ENCODE measurements at places on chromosomes 16 and 17. TPM values are rescaled to one million over a fixed set of nuclear protein-coding genes. Genes with fewer than 3 reads are reported as not detected.

The C16orf96 gene
- not detected for total RNA-seq

DNA sequence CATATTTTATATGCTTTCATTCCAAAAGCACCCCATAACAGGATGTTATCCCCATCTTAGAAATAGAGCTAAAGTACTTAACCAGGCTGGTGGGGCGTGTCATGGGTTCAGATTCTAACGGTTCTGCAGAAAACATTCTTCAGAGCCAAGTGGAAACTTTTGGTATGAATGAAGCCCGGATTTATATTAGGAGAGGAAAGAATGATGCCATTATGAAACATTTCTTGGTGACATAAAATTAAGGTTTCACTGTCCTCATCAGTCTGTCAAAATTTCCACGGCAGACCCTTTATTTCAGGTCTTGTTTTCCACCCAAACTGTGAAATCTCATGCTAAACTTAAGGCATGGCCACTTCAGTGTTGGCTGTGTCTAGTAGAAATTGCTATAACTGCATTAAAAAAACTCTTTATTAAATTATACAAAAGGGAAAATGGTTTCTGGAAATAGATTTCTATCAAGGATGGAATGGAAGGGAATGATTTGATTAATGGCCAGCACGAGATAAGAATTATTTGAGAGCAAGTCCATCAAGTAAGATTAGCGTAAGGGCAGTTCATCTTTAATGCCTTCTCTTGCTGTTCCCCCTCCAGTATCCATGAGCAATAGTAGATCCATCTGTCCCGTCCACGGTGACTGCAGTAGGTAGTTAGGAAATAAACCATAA, 11.7 kb downstream of the PRKCA start:
- DNase-seq, result no peak

DNA sequence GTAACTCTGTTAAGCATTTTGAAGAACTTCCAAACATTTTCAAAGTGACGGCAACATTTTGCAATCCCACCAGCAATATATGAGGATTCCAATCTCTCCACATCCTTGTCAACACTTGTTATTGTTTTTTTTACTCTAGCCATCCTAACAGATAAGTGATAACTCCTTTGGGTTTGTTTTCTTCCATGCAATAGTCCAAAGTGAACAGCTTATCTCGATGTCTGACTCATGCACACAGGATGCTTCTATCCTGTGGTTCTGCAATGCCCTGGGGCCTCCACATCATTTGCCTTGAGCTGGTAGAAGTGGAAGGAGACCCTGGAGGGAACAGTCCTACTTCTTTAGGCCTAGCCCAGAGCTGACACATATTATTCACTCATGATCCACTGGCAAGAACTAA, 13.0 kb downstream of the TLE7 start:
- DNase-seq, result no peak

DNA sequence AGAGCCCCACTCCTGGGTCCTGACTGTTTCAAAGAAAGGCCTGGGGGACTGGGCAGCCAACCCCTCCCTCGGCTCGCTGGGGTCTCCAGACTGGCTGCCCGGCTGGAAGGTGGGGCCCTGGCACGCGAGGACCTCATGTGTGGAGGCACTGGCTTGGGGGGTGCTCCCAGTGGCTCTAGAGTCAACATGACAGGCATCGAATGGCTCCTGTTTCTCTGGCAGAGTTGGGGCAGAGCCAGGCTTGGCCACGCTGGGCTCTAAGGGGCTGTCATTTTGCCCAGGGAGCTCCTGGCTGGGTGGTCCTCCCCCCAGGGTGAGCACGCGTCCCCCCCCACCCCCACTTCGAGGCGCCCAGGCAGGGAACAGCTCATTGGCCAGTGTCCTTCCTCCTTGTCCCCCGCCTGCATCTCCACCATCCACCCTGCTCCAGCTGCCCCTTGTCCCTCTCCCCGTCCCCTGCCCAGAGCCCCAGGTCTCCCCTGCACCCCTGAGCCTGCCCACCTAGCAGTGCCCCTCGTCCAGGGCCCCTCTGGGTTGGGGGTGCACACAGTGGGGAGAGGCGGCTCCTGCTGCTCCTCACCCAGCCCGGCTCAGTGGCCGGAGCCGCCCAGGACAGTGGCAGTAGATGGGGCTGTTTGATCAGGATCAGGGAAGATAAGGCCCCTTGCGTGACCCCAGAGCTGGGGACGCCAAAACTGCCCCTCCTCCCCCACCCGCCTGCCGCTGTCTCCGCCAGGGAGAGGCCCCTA, 2.7 kb downstream of the GCGR start:
- no peak for DNase-seq

The SEZ6 gene
- total RNA-seq, result 0.81 TPM

- DNase-seq, result peak; percentile 93
Observed at GRCh38 chr17:81512562-81513371, at the start of gene ACTG1. ACTG1 (minus strand) TSS chr17:81512799; CDS start chr17:81512354, 445 bp downstream.

DNA sequence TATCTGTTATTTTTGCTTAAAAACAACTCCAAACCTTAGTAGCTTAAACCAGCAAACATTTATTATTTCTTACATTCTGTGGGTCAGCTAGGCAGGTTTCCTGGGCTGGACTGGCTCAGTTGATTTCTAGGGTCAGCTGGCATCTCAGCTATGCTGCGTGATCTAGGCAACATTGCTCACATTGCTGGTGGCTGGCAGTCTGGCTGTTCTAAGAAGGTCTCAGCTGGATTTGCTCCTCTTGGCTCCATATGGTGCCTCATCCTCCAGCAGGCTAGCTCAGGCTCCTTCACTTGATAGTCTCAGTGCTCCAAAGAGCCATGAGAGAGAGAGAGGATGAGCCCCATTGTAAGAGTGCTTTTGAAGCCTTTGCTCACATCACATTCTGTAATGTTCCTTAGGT, 470.6 kb upstream of the CDH5 start:
- DNase-seq, result no peak

DNA sequence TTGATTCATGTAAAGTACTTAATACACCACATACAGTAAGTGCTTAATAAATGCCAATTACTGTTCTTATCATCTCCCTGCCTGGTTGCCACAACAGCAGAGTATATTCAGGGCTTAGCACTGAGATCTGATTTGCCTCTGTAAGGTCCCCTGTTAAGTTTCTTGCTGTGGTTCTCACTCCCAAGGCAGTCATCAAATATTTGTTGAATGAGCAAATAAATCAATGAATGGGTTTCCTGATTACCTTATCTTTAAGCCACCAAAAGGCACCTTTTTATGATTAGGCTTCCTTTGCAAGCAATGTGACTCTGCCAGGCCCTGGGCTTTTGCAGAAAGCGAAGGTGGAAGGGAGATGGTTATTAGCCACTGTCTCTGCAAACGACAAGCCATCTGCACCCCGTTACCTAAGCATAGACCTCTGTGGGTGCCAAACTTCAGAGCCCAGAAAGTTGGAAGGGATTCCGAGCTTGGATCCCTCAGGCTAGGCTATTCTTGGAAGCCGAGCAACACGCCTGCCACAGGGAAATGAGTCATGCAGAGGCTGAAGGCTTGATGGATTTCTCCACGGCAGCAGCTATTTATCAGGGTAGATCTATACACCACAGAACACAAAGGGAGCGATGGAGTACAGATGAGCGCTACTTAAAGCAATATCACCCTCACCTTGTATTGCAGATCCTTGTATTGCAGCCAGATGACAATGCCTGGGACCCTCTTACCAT, 102.0 kb downstream of the GRIN2A start:
- no peak for DNase-seq

- no peak for DNase-seq
Observed at GRCh38 chr17:77098884-77099545, 41.8 kb upstream of the SEC14L1 start.

GRCh38 chr16:12760819-12761611, 42.7 kb downstream of the CPPED1 start:
- no peak for DNase-seq

GRCh38 chr16:87048730-87049115, 268.5 kb downstream of the C16orf95 start:
- DNase-seq, result no peak

GRCh38 chr17:53353919-53354351, 468.8 kb upstream of the KIF2B start:
- peak; percentile 19 for DNase-seq

DNA sequence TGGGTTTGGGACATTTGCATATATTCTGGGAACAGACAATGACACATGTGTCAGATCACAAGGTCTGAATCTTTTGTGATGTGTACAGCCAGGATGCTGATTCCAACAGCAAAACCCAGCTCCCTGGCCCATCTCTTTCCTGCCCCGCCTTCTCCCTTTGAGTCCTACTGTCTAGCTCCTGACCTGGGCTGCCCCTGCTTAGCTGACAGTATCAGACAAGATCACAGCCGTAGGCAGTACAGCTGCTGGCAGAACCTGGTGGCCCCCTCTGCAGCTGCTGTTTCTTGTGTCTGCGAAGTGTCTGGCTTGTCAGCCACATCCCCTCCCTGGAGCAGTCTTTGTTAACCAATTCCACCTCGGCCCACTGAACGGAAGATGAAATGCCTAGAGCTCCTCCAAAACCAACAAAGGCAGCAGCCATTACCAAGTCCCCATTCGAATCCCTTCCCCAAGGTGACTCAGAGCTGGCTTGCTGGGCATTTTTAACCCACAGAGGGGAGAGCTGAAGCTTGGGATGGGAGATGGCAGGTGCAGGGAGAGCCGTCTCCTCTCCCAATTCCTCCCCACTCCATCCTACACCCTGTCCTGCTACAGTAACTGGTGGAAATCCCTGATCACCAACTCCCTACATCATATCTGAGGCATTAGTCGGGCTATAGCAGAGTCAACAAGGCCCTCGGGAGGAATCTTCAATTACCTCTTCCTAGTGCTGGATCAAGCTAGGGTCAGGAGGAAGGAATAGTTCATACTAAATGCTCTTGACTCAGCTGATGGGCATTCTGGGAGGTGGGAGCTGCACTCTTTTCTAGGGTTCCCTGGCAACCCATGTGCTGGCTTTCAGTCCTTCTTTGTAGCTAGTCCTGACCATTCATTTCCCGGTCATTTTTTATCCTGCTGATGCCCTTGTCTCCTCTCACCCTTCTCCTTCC, 5.8 kb downstream of the PIPOX start:
- DNase-seq, result no peak

The STX1B gene
- 0.79 TPM for total RNA-seq

DNA sequence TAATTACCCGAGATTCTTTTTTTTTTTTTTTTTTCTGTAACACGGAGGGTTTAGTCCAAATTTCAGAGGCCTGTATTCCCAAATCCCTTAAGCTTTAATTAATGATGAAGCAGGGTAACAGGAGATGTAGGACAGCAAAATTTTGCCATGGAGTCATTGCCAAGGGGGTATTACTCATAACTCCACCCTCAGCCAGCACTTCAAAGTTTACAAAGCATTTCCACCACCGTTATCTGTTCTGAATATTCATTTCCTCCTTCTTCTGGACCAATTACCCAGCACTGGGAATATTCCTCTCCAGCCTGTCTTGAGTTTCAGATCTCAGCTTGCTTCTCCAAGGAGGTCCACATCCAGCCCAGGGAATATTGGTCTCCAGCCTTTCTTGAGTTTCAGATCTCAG, 747.5 kb upstream of the EEF2KMT start:
- no peak for DNase-seq

GRCh38 chr17:63275318-63275970, 170.7 kb downstream of the CYB561 start:
- DNase-seq, result no peak

GRCh38 chr17:7317161-7317803, 2.1 kb upstream of the GPS2 start:
- DNase-seq, result no peak

The NLRC5 gene
- total RNA-seq, result 57.7 TPM

GRCh38 chr16:3143598-3144320, 8.9 kb downstream of the ZNF213 start:
- peak; percentile 67 for DNase-seq

- no peak for DNase-seq
Observed at GRCh38 chr16:19655242-19655777, 62.7 kb downstream of the KNOP1 start.

The EVI2A gene
- total RNA-seq, result 3.4 TPM

The TBC1D3G gene
- total RNA-seq, result not detected

DNA sequence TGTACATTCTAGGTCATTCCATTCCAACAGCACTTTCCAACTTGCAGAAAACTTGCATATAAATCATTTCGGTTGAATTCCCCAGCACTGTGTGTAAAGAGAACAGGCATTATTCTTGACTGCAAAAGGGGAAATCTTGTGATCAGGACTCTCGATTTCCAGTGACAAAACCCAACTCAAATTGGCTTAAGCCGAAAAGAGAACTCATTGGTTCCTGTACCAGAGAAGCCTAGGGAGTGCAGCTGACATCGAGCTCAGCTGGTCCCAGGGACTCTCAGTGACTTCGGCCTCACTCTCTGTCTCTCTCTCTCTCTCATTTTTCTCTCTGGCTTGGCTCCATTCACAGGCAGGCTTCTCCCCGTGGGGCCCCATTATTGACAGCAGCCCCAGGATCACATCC, 30.7 kb downstream of the CD300LF start:
- DNase-seq, result no peak

The ESRP2 gene
- 120 TPM for total RNA-seq

The ZG16 gene
- total RNA-seq, result 1,315 TPM

- DNase-seq, result peak; percentile 53
Observed at GRCh38 chr17:69607162-69607834, 192.8 kb downstream of the MAP2K6 start.

DNA sequence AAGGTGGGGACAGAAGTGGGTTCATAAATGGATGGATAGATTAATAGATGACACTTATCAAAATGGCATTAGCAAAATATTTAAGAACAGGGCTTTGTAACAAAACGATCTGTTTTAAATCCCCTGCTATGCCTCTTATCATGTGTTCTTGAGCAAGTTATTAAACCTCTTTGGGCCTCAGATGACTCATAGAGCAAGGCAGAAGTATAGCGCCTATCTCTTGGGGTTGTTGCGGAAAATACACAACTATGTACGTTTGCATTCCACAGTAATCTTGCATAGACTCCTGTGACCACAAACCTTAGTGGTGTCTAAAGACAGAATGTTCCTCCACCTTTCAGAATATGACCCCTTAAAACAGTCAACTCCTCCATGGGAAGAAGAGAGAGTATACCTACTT, 116.8 kb downstream of the CDYL2 start:
- no peak for DNase-seq

DNA sequence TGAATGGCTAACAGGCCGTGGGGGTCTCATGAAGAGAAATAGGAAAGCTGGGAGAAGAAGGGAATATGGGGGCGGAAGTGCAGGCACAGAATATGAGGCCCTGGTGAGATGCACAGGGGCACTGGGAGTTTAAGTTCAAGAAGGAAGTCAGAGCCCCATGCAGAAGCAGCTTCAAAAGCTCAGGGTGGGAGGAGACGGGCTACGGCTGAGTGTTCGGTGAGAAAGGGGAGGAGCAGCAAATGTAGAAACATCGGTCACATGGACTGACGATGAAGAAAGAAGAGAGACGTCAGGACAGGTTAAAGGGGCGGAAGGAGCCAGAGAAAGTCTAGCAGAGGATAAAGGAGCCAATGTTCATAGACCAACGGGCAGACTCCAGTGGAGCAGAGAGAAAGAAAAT, 204.5 kb upstream of the ZFHX3 start:
- DNase-seq, result no peak

- DNase-seq, result no peak
Observed at GRCh38 chr16:20976576-20976975, 76.0 kb downstream of the LYRM1 start.

DNA sequence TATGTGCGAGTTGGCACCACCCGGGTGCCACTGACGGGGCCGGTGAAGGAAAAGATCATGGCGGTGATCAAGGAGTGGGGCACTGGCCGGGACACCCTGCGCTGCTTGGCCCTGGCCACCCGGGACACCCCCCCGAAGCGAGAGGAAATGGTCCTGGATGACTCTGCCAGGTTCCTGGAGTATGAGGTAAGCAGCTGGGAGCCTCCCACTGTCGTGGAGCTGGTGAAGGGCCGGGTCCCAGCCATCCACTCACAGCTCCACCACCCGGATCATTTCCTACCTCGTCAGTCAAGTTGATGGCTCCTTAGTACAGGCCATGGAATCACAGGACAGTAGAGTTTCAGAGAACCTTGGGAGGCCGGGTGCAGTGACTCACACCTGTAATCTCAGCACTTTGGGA, 20.0 kb downstream of the ATP2A1 start:
- no peak for DNase-seq
